Central memory CD8-positive, alpha-beta T cell (primary cell): ENCODE measurements at places on chromosomes 7 and 10.
A peak's percentile ranks its signal among the peaks of the same experiment; 100 is the strongest.

- no peaks in the 10 kb centered on the region for H3K36me3 ChIP-seq
- H3K4me1 ChIP-seq: no peaks in the 10 kb centered on the region
- no peak overlapping the region for H3K27ac ChIP-seq
- H3K4me3 ChIP-seq: no peak overlapping the region
- DNase-seq: no peak
Measured at GRCh38 chr10:129932182-129932581, 31.9 kb downstream of the EBF3 start.

GRCh38 chr7:149286811-149287400 is 24.9 kb downstream of the ZNF783 start:
- DNase-seq: no peak
- peaks cover 6% of the 10 kb centered on the region for H3K36me3 ChIP-seq
- H3K27ac ChIP-seq: peak overlapping the region; percentile 25
- peaks cover 44% of the 10 kb centered on the region for H3K4me1 ChIP-seq
- no peaks in the 10 kb centered on the region for H3K27me3 ChIP-seq

GRCh38 chr10:92544296-92544695 is 29.6 kb downstream of the IDE start:
- no peak for DNase-seq
- peaks cover 36% of the 10 kb centered on the region for H3K4me1 ChIP-seq
- no peaks in the 10 kb centered on the region for H3K27me3 ChIP-seq
- H3K36me3 ChIP-seq: peaks cover 3% of the 10 kb centered on the region
- no peak overlapping the region for H3K27ac ChIP-seq
- no peak overlapping the region for H3K4me3 ChIP-seq

DNA sequence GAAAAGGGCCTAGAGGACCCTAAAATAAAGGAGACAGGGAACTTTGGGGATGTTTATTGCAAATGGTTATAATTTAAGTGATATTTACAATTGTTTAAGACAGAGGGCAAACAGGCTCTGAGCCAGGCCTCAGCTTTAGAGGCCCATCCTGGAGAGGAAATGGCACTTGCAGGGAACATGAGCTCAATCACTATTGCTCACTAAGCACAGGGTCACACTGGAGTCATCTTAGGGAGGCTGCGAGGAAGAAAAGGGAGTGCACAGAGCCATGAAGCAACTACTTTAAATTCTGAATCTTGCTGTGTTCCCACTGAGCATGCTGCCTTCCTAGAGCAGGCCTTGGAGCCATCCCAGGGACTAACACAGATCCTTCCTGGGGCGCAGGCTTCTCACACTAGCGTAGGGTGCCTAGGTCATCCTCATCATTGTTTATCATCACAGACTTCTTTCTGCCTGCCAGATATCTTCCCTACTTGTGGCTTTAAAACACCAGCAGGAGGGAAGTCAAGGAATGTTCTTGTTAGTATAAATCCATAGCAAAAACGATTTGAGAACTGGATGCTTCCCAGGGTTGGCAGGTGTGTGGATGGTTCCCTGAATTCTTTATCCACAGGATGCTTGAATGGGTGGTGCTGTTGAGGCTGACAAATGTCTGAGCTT is 12.7 kb upstream of the DNAJB12 start:
- no peak overlapping the region for H3K4me3 ChIP-seq
- H3K27ac ChIP-seq: no peak overlapping the region
- peaks cover 11% of the 10 kb centered on the region for H3K36me3 ChIP-seq
- H3K27me3 ChIP-seq: no peaks in the 10 kb centered on the region

DNA sequence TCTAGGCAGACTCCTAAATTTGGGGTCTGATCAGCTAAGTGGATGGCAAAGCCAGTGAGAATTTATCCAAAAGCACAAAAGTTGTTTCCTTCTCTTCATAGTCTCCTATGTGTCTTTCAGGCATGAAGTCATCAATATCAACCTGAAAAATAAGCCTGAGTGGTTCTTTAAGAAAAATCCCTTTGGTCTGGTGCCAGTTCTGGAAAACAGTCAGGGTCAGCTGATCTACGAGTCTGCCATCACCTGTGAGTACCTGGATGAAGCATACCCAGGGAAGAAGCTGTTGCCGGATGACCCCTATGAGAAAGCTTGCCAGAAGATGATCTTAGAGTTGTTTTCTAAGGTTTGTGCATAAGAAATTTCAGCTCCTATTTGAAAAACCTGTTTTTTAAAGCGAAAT is 4.8 kb downstream of the GSTO1 start:
- H3K4me1 ChIP-seq: peaks cover 64% of the 10 kb centered on the region
- H3K36me3 ChIP-seq: peaks cover 47% of the 10 kb centered on the region
- DNase-seq: no peak

- H3K27ac ChIP-seq: no peak overlapping the region
- H3K4me3 ChIP-seq: no peak overlapping the region
- no peaks in the 10 kb centered on the region for H3K27me3 ChIP-seq
- DNase-seq: no peak
- H3K4me1 ChIP-seq: no peaks in the 10 kb centered on the region
Measured at GRCh38 chr10:55091691-55092328, 290.8 kb upstream of the PCDH15 start.

GRCh38 chr10:75195035-75195763 is 15.4 kb upstream of the VDAC2 start:
- H3K4me1 ChIP-seq: no peaks in the 10 kb centered on the region
- no peak for DNase-seq
- H3K36me3 ChIP-seq: peaks cover 4% of the 10 kb centered on the region
- H3K4me3 ChIP-seq: no peak overlapping the region
- H3K27me3 ChIP-seq: no peaks in the 10 kb centered on the region
- peak overlapping the region; percentile 59 for H3K27ac ChIP-seq

DNA sequence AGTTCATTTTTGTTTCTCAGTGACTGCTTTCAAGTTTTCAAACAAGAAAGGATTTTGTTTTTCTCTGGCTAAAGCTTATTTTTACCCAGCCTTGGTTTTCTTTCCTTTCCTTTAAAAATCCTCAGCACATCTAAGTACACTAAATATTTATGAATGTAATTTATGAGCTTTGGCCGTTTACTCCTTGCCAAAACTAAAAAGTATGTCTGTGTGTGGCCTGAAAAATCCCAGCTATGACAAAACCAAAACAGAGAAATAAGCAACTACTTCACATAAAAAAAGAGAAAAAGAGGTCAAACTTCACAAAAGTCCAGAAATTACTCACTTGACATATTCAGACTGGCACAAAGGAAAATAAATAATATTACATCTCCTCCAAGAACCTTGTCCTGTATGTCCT is 365.1 kb upstream of the NFE2L3 start:
- H3K27me3 ChIP-seq: peaks cover 37% of the 10 kb centered on the region
- DNase-seq: no peak
- H3K36me3 ChIP-seq: no peaks in the 10 kb centered on the region
- H3K27ac ChIP-seq: no peak overlapping the region
- no peak overlapping the region for H3K4me3 ChIP-seq

DNA sequence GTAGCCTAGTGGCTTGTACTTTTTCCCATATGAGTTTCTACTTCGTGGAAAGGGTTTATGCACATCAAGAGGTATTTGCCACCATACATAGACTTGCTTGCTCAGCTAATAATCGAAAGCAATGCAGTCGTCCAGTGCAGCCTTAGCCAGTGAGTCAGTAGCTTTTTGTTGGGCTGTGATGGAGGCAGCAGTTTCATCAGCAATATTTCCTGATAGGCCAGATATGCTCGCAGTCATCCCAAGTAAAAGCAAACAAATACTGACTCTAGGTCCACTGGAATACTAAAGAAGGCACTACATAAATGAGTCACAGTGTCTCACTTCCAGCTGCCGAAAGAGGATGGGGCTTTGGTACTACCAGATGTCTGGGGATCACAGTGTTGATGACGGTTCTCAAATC is 2.1 kb upstream of the BNIP3 start:
- H3K4me1 ChIP-seq: peaks cover 22% of the 10 kb centered on the region
- DNase-seq: no peak
- H3K27me3 ChIP-seq: no peaks in the 10 kb centered on the region
- H3K36me3 ChIP-seq: peaks cover 7% of the 10 kb centered on the region

GRCh38 chr7:130966246-130967009 is 232.4 kb upstream of the KLF14 start:
- peaks cover 59% of the 10 kb centered on the region for H3K4me1 ChIP-seq
- peaks cover 31% of the 10 kb centered on the region for H3K36me3 ChIP-seq
- H3K27me3 ChIP-seq: no peaks in the 10 kb centered on the region
- DNase-seq: no peak

DNA sequence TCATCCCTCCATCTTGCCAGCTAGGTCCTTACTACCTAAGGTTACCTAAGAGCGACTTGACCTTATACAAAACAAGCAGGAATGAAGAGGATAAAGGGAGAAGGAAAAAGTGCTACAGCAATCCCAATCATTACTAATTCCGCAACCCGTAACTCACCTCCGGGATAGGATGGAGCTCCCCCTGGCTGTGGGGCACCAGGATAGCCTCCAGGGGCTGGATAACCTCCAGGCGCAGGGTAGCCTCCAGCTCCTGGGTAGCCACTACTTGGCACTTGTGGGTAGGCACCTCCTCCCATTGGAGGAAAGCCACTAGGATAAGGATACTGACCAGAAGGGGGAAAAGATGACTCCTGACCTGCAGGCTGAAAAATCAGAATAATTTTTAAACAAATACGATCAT is 15.8 kb downstream of the ANXA7 start:
- H3K27me3 ChIP-seq: no peaks in the 10 kb centered on the region
- no peak for DNase-seq
- H3K4me1 ChIP-seq: peaks cover 11% of the 10 kb centered on the region
- H3K27ac ChIP-seq: no peak overlapping the region

DNA sequence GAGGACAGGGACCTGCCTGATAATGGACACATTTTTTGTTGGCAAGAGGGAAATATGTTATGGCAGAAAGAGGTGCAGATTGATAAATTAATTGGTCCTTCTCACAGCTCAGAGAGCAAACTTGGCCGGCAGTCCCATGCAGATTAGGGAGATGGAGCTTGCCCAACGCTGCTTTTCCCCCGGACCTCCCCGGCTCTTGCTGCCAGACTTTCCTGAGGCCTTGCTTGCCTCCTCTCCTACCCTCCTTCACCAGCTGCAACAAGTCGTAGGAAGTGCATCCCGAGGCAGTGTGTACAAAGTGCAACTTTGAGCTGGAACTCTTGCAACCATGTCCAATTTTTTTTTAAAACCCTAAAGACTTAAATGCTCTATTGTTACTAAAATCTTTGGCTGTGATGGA is 215.5 kb downstream of the LRMDA start:
- no peak overlapping the region for H3K4me3 ChIP-seq
- no peaks in the 10 kb centered on the region for H3K4me1 ChIP-seq
- no peak for DNase-seq
- H3K36me3 ChIP-seq: no peaks in the 10 kb centered on the region
- H3K27me3 ChIP-seq: no peaks in the 10 kb centered on the region

DNA sequence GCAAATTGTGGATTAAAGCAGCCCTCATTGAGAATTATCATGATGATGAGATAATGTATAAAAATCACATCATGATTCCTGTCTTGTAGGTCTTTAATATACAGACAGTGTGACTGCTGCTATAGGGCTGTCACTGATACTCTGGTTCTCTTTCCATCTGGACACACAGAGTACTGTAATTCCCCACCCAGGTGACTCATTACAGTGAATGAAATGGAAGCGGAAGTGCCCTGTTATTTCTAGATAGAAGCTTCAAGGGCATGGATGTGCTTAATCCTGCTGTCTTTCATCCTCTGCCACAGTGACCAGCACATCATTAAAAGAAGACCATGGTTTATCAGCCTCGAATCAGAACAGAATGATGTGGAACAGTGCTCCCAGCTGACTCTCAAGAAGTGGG is 1234.0 kb downstream of the SORCS3 start:
- H3K4me1 ChIP-seq: no peaks in the 10 kb centered on the region
- H3K27ac ChIP-seq: no peak overlapping the region
- no peak overlapping the region for H3K4me3 ChIP-seq
- DNase-seq: no peak
- no peaks in the 10 kb centered on the region for H3K36me3 ChIP-seq

GRCh38 chr7:34453150-34453549 is 204.9 kb upstream of the NPSR1 start:
- no peak overlapping the region for H3K27ac ChIP-seq
- no peaks in the 10 kb centered on the region for H3K36me3 ChIP-seq
- H3K27me3 ChIP-seq: no peaks in the 10 kb centered on the region
- H3K4me1 ChIP-seq: no peaks in the 10 kb centered on the region
- DNase-seq: no peak

DNA sequence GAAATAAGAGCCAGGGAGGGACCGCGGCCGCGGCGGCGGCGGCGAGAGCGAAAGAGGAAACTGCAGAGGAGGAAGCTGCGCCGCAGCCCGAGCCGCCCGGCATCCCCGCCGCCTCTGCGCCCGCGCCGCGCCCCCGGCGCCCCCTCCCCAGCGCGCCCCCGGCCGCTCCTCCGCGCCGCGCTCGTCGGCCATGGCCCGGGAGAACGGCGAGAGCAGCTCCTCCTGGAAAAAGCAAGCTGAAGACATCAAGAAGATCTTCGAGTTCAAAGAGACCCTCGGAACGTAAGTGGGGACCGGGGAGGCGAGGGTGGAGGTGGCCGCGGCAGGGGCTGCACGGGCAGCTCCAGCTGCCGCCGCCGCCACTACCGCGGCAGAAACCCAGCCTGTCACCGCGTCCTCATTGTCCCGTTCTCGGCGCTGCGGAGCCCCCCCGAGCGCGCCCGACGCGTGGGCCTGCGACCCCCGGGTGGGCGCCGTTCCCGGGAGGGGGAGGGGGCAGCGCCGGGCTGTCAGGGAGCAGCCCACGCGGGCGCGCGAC is 351 bp downstream of the CAMK1D start:
- no peaks in the 10 kb centered on the region for H3K27me3 ChIP-seq
- H3K4me1 ChIP-seq: peaks cover 40% of the 10 kb centered on the region
- peak overlapping the region; percentile 98 for H3K4me3 ChIP-seq
- peaks cover 29% of the 10 kb centered on the region for H3K36me3 ChIP-seq

GRCh38 chr10:22693371-22693784 is 21.0 kb downstream of the PIP4K2A start:
- H3K4me1 ChIP-seq: peaks cover 77% of the 10 kb centered on the region
- H3K4me3 ChIP-seq: peak overlapping the region; percentile 59
- H3K27me3 ChIP-seq: no peaks in the 10 kb centered on the region

DNA sequence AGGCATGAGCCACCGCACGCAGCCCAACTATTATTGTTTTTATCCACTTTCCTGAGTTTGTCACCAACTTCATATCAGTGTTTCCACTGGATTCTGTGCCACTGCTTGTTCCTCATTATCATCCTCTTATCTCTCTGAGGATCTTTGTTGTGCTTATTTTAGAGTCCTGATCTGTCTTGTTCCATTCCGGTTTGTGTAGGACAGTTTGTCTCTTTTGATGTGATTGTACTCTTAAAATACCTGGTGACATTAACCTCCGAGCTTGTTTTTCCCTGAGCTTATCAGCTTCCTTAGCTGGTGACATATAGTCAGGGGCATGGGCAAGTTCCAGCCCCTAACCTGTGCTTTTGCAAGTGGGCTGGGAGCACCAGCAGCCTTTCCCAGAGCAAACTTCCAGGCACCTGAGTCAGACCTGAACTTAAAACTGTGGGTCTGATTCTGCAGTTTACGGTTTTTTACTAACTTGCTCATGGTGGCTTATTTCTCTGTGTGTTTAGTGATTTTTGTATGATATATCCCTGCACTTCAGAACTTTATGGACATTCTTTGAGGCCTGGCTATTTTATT is 23.1 kb upstream of the FMC1 start:
- H3K27ac ChIP-seq: no peak overlapping the region
- H3K36me3 ChIP-seq: peaks cover 2% of the 10 kb centered on the region
- H3K4me3 ChIP-seq: no peak overlapping the region
- no peaks in the 10 kb centered on the region for H3K4me1 ChIP-seq

GRCh38 chr7:39413636-39414223 is 152.5 kb upstream of the YAE1 start:
- no peak overlapping the region for H3K27ac ChIP-seq
- DNase-seq: no peak
- peak overlapping the region; percentile 79 for H3K4me3 ChIP-seq
